ENCODE measurements at places on chromosomes 2 and 18.

GRCh38 chr18:9737472-9738121 is 29.5 kb downstream of the RAB31 start:
- peak; percentile 15 for DNase-seq

DNA sequence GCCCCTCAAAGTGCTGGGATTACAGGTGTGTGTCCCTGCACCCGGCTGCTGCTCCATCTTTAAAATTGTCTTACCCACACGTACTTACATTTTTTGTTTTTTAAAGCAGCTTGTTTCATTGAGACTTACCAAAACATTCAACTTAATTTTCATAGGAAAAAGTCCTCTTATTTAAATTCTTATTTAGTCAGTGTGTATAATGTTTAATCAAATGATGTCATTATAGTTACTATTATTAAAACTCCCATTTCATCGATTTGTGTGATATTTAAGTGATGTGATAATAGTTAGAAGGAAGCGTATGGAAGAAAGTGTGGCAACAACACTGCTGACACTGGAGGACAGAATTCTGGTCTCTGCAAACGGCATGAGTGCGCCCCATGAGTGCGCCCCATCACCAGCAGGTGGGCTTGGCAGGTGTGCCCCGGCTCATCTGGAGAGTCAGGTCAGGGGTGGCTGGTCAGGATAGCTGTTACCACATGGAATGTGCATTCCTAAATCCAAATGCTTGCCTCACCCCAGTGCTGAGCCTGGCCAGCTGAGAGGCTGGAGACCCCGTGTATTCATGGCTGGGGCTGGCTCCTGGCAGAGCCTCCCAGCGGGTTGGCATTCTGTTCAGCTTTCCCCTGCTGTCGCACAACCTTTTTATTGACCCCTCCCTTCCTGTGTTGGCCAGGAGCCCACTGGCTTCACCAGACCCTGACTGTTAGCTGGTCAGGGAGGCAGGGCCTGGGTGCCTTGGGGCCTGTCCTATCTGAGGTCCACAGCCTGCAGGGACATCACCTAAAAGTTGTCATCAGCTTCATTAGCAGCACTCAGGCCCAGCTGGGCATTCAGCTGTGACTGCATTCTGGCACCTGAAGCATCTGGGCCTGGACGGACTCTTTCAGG is 79.7 kb downstream of the AGAP1 start:
- DNase-seq: no peak

GRCh38 chr18:37476182-37476581 is 89.4 kb downstream of the CELF4 start:
- peak; percentile 13 for DNase-seq

GRCh38 chr18:75016025-75016717 is 192.8 kb downstream of the PTGR3 start:
- no peak for DNase-seq

GRCh38 chr2:187991389-187991788 is 300.3 kb upstream of the GULP1 start:
- DNase-seq: no peak

DNA sequence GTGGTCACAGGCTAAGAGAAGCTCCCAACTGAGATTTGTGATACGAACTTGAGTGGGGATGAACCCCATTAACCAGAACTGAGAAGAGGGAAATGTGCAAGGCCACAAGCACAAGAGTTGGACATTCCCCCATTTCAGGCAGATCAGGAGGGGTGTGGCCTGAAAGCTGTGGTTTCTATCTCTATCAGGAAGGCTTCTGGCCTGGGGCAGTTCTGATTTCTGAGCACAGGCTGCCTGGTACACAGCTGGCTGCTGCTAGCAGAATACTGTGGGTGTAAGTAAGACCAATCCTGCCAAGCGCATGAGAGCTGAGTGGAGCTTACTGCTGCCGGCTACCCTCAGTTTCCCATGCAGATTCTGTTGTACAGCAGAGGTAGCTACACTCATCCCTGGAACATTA is 484.6 kb downstream of the SATB2 start:
- DNase-seq: no peak

GRCh38 chr2:235832941-235833340 is 335.2 kb downstream of the GBX2 start:
- no peak for DNase-seq

DNA sequence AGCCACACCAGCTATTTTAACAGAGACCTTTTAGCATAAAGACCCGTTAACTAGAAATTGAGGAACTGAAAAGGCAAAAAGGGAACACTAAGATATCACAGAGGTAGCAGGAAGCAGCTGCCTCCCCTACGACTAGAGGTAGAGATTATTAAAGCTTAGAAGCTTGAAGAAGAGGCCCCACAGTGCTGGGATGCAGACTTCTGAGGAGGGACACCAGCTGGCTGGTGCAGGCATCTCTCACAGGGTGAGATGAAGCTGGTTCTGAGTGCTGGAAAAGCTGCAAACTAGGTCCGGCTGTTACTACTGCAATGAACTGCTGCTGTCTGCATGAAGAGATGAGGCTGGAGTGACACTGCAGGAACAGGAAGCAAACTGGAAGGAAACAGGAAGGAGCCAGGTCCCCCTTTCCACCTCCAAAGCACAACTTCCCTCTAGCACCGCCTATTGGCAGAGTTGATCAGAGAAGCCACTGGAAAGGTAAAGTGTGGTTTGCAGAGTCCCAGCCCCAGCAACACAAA is 61.2 kb upstream of the MRPS9 start:
- no peak for DNase-seq

DNA sequence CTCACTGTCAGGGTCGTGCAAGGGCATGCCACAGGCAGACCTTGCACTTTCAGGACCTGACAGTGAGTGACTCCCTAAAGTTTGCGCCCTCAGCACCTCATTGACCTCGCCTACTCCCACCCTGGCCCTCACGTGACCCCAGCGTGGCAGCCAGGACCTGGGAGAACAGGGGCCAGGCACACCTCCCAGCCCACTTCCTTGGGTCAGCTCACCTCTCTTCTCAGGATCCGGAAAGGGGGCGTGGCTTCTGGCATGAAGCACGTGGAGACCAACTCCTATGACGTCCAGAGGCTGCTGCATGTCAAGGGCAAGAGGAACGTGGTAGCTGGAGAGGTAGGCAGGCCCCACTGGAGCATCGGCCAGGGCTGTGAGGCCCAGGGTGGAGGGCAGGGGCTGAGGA is 8.8 kb downstream of the VIL1 start:
- DNase-seq: no peak

DNA sequence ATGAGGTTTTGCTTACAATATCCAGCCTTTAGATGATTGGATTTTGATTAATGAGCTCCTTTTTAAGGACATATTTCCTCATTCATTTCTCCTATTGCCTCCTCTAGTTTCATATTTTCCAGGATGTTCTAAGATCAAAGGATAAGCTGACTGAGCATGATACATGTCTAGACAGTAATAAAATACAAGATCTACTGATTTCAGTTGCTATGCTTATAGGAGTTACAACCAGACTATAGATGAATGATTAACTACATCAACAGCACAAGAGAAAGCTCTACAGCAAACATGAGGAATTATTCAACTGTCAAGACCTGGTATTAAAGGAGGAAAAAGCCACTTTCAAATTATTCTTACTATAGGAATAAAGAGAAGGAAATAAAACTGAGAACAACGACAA is 85.0 kb upstream of the LINC00305 start:
- DNase-seq: no peak

GRCh38 chr18:53886058-53886457 is 338.4 kb downstream of the MBD2 start:
- no peak for DNase-seq

GRCh38 chr2:160324161-160324800 is 124.2 kb upstream of the ITGB6 start:
- no peak for DNase-seq

DNA sequence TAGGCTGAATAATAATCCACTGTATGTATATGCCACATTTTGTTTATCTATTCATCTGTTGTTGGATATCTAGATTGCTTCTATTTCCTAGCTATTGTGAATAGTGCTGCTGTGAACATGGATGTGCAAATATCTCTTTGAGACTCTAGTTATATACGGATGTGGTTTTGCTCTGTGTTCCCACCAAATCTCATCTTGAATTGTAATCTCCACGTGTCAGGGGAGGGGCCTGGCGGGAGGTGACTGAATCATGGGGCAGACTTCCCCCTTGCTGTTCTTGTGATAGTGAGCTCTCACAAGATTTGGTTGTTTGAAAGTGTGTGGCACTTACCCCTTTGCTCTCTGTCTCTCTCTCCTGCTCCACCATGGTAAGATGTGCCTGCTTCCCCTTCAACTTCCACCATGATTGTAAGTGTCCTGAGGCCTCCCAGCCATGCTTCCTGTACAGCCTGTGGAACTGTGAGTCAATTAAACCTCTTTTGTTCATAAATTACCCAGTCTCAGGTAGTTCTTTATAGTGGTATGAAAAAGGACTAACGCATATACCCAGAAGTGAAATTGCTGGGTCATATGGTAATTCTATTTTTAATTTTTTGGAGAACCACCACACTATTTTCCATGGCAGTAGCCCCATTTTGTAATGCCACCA is 86.1 kb upstream of the UPP2 start:
- DNase-seq: no peak

DNA sequence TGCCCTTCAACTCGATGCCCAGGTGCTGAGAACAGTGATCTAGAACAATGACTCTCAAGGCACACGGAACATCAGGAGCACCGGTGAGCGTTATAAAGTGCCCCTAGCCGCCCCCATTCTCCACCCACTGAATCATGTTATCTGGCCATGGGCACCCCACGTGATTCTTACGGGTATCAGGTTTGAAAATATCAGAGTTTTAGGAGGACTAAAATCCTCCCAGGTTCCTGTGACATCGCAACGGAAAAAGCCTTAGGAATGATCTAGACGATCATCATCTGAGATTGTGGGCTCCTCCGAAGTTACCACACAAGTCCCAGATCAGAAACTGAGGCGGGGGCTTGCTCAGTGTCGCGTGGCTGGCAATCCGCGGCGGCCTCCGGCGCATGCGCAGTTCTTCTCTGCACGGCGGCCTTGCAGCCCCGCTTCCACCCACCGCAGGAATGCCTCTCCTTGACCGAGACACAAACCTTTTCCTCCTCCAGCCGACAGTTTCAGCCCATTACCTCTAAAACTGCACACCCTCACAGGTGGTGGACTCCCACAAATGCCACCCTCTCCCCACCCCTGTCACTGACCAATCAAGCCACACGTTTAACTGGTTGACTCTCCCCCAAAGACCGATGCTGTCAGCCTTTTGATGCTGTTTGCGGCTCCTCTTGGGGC is 5.8 kb upstream of the MRPL33 start:
- no peak for DNase-seq

- DNase-seq: no peak
Measured at GRCh38 chr2:32833709-32834108, 113.0 kb upstream of the LTBP1 start.

DNA sequence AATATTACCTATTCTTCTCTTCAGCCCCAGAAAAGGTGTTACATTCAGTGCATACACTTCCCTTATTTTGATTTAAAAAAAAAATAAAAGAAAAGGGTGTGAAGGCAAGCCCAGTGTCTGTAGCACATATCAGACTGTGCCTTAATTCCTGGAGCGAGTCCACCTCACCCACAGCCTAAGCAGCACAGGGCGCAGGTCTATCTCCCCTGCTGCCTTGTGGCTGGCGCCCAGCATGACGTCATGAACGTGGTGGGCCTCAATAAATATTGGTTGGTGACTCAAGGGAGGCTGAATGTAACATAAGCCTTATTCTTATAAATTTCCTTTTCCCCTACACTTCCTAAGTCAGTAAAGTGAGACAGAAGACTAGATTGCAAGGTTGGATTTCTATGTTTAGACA is 26.4 kb downstream of the ST3GAL5 start:
- no peak for DNase-seq

DNA sequence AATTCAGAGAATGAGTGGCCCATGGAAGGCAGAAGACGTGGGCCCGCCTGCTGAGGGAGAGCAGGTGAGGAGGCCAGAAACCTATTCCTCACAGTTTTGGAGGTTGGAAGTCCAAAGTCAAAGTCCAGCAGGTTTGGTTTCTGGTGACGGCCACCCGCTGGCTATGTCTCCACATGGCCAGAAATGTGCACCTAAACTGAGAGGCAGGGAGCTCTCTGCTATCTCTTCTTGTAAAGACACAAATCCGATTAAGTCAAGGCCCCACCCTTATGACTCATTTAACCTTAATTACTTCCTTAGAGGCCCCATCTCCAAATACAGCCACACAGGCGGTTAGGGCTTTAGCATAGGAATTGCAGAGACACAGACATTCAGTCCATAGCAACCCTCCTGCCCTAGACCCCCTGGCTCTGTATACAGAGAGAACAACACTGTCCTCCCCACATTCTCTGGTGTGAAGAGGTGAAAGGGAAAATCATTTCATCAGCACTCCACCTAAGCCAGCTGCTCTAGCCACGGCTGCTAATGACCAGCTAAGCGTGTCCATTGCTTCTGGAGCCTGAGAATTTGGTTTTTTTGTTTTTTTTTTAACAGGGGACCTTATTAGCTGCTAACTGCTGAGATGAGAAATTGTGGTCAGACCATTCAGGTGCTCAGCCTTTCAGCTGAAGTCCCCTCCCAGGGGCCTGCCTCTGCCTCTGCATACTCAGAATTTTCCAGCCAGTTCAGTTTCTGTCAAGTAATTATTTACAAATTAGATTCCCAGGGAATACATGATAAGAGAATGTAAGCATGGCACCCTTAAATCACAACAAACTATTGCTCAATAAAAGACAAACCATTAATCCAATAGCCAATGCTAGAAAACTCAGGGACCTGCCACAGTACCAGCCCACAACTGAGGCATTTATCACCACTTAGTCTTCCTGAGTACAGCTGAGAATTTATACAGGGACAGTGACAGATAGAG is 368.7 kb upstream of the ID2 start:
- no peak for DNase-seq

- DNase-seq: no peak
Measured at GRCh38 chr18:11762429-11762828, 73.4 kb downstream of the GNAL start.

GRCh38 chr2:180952082-180952481 is 28.3 kb upstream of the UBE2E3 start:
- DNase-seq: no peak

DNA sequence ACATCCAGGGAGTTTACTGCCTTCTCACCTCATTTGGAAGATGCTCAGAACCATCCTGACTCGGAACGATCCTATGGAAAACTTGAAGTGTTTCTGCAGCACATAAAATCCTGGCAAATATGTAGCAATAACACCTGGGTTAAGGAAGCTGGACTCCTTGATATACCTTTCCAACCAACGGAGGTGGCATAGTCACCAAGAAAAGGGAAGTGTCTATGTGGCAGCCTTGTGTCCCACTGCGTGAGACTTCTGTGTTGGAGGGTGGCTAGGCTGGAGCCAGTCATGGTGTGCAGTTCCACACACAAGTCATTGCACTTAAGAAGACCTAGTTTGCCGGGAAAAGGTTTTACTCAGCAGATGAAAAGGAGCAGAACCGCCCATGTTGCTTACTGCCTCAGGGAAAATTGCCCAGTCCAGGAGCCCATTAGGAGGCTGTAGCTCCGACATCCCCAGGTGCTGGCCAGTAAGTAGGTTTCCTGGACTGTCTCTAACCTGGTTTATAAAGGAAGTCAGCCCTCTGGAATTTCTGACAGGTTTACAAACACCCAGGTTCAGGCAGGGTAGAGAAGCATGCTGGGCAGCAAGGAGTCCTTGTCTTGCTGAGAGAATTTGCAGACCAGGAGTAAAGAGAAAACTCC is 46.2 kb upstream of the SPRED2 start:
- DNase-seq: no peak

All from SHP77 (cell line).